ENCODE measurements at places on chromosomes 1 and 21.
A peak's percentile ranks its signal among the peaks of the same experiment; 100 is the strongest.

DNA sequence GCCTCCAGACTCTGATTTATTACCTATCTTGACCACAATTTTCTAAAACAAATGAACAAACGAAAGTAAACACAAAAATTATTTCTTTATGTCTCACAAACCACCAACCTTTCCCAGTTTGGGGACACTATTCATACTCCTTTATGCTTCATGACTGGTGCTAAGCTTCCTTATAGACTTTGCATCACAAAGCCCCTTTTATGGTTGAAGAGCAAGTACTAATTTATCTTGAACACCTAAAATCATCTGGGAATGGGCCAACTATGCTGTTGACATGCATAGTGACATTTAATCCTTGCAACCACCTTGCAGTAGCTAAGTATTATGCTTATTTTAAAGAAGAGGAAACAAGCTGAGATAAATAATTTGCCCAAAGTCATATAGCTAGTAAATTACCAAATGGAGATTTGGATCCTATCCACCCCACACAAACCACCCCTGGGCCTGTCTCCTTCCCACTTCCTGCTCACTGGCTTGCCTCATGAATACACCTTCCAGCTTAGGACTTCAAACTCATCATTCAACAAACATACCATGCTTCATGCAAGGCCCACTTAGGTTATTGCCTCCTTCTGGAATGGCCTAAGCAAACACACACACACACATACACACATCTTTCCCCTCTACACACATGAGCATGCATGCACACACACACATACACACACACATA, 192.2 kb downstream of the PLPP3 start:
- DNase-seq = no peak

DNA sequence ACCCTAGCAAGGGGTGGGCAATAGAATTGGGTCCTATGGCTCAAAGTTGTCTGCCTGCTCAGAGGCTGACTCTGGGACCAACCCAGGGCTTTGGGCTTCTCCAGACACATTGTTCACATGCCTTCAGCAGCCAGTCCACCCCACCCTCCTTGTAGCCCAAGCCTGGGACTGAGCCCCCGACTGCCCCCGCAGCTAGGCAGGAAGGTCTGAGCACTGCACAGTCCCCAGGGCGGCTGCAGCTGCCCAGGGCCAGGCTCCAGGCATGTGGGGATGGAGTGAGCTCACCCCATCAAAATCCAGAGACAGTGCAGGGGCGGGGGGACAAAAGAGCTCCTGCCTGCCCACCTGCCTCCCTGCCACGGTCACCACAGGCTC, 35.6 kb downstream of the HSPG2 start:
- no peak for DNase-seq

GRCh38 chr1:26335774-26336476, 18.0 kb downstream of the CRYBG2 start:
- no peak for DNase-seq

GRCh38 chr1:27571439-27572018, 32.4 kb downstream of the AHDC1 start:
- no peak for DNase-seq

DNA sequence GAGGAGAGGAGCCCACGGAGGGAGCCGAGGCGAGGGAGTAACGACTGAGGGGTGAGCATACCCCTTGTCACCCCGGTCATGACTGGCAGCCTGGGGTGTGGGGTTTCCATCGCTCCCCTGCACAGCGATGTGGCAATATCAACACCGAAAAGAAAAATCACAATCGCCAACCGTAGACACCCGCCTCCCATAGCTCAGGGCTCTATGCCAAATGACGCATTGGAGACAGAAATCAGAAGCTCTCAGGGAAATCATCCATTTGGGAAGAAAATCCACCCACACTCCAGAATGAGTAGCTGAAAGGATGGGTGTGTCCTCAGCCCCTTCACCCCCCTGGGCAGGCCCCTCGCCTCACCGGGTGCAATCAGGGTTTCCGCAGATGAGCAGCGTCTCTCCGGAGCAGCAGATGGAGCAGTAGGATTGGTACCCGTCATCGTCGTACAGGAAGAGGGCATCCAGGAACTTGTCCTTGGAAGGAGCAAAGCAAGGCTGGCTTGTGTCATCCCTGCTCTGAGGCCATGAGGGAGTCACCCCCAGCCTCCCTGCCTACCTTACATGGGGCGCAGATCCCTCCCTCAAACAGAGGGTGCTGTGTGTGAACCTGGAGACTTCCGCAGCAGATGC, 2.5 kb downstream of the DNMT3L start:
- DNase-seq = no peak

DNA sequence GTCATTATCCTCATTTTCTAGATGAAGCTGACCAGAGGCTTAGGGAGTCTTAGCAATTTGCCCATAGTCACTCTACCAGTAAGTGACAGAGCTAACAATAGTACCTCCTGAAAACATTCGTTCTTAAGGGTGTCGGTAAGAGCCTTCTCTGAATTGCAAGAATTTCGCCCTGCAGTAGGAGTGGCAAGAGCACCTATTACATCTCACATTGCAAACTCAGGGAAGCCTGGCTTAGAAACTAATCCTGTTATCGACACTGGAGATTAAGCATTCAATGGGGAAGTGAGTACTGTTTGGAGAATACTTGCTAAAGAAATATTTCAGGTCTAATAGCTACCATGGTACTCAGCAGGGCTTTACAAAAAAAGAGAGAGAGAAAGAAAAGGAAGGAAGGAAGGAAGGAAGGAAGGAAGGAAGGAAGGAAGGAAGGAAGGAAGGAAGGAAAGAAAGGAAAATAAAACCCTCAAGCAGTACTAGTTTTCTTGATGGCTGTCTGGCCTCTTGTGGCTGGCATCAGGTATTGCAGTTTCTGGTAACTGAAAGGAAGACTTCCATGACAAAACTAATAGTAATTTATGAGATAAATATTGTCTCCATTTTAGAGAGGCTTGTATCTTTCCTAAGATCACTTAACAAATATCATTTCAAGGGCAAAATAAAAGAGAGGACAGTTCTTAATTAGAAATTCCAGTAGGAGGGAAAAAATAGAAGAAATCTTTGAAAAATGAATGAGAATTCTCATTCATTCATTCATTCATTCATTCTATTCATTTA, 10.4 kb downstream of the C1orf226 start:
- DNase-seq = peak; percentile 36

- DNase-seq = peak; percentile 62
Observed at GRCh38 chr1:199243423-199244061, 604.7 kb downstream of the PTPRC start.

GRCh38 chr1:230745071-230745470, 2.1 kb upstream of the CAPN9 start:
- no peak for DNase-seq

GRCh38 chr1:154810571-154810970, 59.5 kb downstream of the KCNN3 start:
- no peak for DNase-seq

DNA sequence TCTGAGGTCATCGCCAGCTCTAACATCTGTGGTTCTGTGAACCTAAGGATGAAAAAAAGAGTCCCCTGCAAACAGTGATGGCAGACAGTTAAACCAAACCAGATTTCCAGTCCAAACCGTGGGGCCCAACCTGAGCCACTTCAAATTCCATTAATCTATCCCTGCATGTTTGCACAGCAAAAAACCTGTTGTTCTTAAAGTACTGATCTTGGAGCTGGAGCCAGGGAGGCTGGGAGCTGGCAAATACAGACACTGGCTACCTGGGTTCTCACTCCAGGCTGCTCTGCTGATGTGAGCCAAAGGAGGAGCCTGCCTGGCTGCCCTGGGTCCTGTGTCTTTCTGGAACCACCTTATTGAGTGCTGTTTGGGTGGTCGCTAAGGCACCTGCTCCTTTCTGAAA, 16.4 kb downstream of the LDLRAD1 start:
- DNase-seq = no peak

- DNase-seq = no peak
Observed at GRCh38 chr1:46153228-46153627, 20.8 kb upstream of the PIK3R3 start.
